ENCODE measurements at places on chromosomes 6 and 20.

DNA sequence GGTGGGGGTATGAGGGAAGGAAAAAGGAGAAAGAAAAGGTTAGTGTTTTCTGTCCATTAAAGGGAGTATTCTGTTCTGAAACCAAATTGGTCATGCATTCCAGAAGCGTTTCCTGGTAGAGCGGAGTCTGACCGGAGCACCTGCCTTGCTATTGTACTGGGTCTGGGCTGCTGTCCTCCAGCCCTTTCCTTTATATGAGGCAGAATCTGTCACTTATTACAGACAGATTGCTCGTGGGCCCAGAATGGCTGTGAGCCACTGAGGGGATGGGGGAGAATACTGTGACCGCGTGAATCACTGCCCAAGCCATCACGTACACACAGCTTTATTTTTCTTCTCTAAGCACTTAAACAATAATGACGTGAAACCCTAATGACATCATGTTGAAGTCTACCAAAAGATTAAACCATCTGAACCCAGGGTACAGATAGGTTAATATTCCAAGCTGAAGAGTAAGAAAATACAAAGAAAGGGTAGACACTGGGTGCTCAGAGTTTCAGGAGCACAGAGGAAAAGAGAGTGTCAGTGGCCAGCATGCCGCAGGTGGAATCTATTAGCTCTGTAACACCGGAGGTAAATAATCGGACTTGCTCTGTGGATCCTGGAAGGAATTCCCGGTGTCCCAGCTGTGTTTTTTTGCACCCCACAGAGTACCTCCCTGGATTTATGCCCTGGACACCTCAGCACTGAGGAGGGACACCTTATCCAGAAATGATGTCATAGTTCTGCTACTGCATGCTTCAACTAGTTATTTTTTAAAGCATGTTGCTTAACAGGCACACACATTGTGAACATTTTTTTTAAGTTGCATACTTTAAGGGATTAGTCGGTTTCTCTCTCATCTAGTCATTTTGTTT is 573.3 kb downstream of the PKHD1 start:
- ATAC-seq = no peak

- ATAC-seq = no peak
These were observed 28.1 kb upstream of the AKAP7 start for GRCh38 chr6:131107151-131107550.

GRCh38 chr20:10221021-10221420 is 2.4 kb downstream of the SNAP25 start:
- ATAC-seq = no peak

DNA sequence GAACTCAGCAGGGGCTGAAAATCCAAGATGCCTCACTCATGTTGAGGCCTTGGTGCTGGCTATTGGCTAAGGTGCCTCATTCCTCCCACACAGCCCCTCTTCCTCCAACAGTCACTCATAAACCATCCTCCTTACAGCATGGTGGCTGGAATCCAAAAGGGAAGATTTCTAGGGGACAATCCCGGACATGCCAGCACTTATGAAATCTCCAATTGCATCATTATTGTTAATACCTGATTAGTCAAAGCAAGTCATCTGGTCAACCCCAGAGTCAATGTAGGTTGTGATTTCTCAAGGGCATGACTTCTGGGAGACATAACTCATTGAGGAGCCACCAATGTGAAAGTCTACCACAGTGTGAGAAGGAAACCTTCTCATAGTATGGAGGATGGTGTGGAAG is 506.6 kb upstream of the NOX3 start:
- no peak for ATAC-seq

DNA sequence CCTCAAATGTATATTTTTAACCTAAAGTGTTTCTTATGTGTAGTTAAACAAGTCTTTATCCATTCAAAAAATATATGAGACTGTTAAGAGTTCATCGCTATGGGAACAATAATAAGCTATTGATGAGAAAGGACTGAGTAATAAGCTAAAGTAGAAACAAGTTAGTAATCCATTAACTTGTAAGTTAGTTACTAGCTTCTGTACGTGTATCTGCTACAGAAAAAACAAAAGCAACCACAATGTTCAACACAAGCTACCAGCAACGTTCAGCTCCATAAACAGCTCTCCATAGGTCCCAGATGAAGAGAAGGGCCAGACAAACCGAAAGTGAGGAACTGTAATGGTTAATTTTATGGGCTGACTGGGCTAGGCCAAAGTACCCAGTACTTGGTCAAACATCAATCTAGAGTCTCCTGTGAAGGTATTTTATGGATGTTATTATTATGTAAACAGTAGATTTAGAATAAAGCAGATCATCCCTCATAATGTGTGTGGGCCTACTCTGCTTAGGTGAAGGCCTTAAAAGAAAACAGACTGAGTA is 33.8 kb upstream of the FAM135A start:
- no peak for ATAC-seq

DNA sequence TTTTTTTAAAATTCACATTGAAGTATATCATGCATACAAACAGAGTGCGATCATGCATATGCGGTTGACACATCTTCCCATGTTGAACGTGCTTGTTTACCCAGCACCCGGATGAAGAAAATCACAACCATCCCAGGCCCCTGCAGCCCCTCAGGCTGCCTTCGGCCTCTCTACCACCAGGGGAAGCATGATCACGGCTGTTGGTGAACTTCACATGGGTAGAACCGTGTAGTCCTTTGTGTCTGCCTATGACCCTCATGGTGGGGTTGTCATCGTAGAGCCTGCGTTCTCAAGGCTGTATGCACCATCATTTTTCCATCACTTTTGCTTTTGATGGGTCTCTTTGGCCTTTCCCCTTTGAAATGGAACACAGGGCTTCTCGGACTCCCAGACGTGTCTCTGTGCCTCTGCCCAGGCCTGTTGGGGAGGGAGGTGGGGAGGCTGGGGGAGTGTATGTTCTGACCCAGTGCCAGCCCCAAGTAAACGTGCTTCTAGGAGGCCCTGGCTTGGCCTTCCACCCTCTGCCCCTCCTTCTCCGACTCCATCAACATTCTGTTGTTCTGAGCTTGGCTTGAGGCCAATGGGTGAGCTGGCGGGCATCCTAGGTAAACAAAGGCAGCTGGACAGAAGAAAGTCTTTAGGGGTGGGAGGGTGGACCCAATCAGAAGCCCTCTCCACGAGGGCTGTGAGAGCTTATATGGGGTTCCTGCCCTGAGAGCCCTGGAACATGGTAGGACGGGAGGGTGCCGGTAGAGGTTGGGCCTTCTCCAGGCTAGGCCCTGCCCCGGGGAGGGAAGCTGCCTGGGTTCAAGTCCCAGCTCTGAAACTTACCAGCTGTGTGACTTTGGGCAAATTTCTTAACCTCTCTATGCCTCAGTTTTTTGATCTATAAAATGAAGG is 39.7 kb downstream of the TGM2 start:
- peak; percentile 19 for ATAC-seq

DNA sequence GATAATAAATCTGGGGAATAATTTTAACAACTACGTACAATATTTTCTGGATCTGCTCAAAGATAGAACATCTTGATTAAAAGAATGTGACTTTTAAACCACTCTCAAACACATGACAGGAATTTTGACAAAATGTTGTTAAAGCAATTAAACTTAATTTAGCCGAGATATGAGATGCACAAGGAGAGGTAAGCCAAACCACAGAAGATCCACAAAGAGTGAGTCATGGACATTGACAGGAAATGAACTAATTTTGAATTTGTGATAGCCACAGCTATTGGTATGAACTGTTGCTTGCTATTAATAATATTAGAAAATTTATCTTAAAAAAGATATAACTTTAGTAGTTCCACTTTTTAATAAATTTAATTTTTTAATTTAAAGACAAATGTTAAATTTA is 27.8 kb upstream of the VGLL2 start:
- ATAC-seq = no peak

DNA sequence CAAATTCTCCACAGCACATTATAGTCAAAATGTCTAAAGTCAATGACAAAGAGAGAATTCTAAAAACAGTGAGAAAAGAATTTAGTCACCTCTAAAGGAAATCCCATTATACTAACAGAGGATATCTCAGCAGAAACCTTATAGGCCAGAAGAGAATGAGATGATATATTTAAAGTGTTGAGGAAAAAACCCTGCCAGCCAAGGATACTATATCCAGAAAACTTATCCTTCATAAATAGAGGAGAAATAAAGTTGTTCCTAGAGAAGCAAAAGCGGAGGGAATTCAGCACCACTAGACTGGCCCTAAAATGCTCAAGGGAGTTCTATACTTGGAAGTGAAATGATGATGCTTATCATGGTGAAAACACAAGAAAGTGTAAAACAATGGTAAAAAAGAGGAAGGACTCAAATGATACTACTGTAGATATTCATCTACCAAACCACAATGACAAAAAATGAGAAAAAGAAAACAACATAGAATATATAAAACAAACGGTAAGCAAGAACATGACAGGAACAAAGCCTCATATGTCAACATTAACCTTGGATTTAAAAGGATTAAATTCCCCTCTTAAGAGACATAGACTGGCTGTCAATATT is 16.7 kb downstream of the GPRC6A start:
- ATAC-seq = no peak

GRCh38 chr6:69796642-69797390 is at the start of gene LMBRD1:
LMBRD1 (minus strand) TSS chr6:69797010; CDS start chr6:69796881, 129 bp downstream.
- peak; percentile 99 for ATAC-seq

DNA sequence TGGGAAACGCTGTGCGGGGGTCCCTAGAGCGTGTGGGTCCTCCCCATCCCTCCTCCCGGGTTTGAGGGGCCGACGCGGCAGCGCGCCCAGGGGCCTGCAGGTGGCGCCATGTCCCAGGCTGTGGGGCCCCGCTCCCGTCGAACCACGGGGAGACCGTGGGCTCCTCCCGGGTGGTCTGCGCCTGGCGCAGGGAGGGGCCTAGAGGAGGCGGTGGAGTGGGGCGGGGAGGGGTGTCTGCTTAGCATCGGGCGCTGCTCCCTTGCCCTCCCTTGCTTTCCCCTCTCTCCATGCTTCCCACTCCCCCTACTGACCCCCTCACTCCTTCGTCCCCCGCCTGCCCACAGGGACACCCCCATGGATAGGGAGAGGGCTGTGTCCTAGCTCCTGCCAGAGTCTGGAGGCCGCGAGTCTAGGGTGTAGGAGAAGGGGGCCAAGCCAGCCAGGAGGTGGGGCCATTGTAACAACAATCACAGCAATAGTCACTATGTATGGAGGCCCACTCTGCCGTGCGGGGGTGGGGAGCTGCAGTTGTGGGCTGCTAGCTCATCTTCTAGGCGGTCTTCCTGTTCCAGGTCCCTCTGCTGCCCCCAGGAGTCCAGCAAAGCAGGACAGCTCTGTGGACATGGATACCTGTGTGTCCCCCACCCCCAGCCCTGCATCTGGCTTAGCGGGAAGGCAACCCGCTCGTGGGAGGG is 51.7 kb downstream of the CHMP4B start:
- peak; percentile 80 for ATAC-seq

GRCh38 chr20:47125508-47125757 is 230.8 kb downstream of the EYA2 start:
- peak; percentile 46 for ATAC-seq

- ATAC-seq = no peak
These were observed 88.7 kb downstream of the KCNB1 start for GRCh38 chr20:49393803-49394202.

DNA sequence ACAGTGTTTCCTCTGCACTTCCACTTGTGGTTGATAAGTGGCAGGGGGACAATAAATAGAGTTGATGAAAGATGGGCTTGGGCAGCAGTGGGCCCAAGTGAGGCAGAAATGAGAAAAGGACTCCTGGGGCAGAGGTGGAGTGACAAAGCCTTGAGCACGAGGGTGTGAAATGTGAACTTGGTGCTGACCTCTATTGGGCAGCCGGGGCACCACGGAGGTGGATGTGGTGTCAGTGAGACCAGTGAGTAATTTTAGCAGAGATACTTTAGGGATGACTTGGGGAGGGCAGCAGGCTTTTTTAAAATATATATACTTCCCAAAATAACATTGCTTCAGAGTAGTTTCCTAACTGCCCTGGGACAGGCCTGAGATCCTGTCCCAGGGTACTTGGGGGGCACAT is 30.6 kb upstream of the MYLK2 start:
- ATAC-seq = peak; percentile 68
